ENCODE measurements at places on chromosomes 3 and 15.

- no peak for DNase-seq
Measured at GRCh38 chr15:43316016-43316970, 14.1 kb downstream of the LCMT2 start.

DNA sequence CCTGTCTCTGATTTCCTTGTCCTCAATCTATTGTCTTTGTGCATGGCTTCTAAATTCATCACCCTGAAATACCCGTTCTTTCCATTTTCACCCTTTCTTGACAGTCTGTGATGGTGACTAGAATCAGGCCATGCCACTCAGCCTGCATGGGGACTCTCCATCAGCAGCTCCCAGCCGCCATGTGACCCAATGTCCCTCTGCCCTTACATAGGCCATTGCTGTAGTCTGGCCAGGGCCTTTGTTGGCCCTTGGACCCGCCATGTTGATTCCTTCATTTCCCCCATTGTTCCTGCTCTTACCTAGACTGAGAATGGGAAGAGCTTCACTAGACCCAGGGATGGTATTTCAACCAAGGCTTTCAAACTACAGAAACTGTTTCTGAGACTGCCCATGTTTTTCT is 45.8 kb downstream of the SPSB4 start:
- no peak for DNase-seq

- DNase-seq = no peak
Measured at GRCh38 chr15:73915082-73915481, 11.2 kb upstream of the LOXL1 start.

- no peak for DNase-seq
Measured at GRCh38 chr3:82082796-82083195, 321.4 kb upstream of the GBE1 start.

GRCh38 chr3:58116985-58117384 is 93.8 kb downstream of the DNASE1L3 start:
- no peak for DNase-seq

- no peak for DNase-seq
Measured at GRCh38 chr15:36645106-36645505, 65.7 kb downstream of the CDIN1 start.

DNA sequence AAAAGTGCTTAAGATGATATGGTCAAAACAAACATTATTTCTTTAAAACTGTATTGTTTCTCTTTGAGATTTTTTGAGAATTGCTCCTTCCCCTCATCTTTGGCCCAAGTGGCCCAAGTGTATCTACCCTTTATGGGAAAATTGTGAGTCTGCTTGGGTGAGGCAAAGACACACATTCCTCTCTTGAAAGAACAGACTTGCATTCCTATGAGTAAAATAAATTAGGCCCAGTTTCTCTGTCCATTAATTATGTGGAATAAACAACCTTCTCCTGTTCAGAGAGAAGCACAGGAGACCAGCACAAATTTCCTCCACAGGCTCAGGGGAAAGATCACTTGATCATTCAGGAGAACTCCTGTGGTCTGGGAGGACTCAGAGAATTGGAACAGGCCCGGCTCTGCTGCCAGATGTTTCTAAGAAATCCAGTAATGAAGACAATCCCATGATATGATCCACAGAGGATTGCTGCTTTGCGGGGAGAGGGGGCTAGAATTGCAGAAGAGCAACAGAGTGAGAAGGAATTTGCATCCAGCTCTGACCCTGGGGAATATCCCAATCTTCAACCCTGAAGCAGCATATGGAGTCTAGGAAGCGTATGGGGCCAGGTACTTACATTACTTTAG is 53.8 kb upstream of the BOC start:
- no peak for DNase-seq

GRCh38 chr15:25408929-25409328 is 29.9 kb downstream of the UBE3A start:
- no peak for DNase-seq
